ENCODE measurements at places on chromosomes 5 and 9.
A peak's percentile ranks its signal among the peaks of the same experiment; 100 is the strongest.

DNA sequence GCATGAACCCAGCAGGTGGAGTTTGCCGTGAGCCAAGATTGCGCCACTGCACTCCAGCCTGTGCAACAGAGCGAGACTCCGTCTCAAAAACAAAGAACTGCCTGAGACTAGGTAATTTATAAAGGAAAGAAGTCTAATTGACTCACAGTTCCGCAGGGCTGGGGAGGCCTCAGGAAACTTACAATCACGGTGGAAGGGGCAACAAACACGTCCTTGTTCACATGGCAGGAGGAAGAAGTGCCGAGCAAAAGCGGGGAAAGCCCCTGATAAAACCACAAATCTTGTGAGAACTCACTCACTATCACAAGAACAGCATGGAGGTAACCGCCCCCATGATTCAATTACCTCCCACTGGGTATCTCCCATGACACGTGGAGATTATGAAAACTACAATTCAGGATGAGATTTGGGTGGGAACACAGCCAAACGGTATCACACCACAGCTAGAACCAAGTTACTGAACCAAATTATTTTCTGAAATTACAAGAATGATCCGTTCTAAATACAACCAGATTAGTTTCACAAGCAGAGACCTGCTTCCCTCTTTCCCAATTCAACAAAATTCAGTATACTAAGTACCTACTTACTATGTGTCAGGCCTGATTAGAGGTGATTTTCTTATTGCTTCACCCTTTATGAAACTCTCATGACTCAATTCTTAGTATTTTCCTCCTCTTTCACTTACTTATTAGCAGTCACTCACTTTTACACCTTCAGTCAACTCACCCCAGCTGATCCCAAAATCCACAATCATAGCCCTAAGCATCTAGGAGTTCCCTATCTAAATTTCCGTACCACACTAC, 8.4 kb downstream of the UBTD2 start:
- DNase-seq, result peak; percentile 94

- DNase-seq, result peak; percentile 18
Measured at GRCh38 chr9:129929496-129930125, 94.4 kb downstream of the USP20 start.

DNA sequence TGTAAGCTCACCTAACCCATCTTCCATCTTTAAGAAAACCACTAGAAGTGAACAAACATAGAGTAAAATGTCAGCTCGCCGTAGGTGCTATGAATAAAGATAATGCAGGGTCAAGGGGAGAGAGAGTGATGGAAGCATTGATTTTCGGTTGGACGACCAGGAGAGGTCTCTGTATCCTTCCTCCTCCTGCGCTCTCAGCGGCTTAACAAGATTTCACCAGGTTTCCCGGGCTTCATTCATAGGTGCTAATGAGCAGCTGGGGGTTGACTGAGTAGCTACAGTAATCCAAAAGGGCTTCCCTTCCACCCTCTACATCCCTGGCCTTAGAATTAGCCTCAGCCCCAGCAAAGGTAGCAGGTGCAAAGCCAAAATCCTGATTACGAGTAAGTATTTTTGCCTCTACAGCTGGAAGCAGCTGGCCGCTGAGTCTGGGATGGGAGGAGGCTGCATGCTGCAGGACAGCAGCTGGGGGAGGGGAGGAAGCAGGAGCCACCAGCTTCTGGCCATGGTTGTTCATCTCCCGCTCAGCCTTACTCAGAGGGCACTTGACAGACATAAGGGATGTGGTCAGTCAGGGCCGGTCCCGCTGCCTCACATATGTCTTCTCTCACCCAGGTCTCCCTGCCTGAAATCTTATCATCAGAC, 112.0 kb upstream of the IL12B start:
- no peak for DNase-seq

DNA sequence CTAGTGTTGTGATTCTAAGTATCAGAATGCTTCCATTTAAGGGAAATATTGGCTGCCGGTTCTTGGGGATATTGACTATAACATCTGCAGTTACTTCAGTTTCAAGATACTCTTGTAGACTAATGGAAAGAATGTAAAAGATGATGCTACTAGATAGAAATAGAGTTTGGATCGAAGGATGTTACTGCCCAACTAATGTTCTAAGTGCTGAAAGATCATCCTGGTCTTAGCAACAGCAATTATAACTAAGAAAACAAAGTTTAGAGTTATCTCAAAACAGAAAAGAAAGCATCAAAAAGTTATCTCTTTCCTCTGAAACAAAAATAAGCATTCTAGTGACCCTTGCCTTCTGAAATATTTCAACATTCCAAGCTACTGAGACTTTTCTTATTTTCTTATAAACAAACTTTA, 49.9 kb downstream of the ITGA1 start:
- DNase-seq, result no peak

DNA sequence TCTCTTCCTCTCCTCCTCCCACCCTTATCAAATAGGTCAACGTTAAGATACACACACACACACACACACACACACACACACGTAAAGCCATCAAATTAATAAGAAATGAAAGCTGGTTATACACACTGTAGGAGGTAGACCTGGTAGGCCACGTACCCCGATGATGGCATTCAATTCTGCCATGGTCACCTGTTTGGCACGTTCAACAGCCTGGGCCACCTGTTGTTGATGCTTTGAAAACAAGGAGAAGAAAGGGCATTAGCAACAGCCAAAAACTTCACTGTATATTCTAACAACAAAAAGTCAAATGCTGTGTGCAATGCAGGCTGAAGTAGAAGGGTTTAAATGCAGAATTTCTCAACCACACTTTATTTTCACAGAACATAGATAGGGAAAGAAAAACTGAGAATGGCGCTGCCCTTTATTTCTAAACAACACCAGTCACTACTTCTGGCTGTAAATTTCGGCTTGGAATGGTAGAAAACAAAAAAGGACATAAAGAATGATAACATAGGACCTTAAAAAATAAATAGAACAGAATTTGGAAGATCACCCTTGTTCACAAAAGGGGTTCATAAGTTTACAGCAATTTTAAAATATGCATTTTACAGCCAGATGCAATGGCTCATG, 37.2 kb downstream of the TLE1 start:
- no peak for DNase-seq

- no peak for DNase-seq
Measured at GRCh38 chr9:73434826-73435225, 283.2 kb downstream of the ANXA1 start.

DNA sequence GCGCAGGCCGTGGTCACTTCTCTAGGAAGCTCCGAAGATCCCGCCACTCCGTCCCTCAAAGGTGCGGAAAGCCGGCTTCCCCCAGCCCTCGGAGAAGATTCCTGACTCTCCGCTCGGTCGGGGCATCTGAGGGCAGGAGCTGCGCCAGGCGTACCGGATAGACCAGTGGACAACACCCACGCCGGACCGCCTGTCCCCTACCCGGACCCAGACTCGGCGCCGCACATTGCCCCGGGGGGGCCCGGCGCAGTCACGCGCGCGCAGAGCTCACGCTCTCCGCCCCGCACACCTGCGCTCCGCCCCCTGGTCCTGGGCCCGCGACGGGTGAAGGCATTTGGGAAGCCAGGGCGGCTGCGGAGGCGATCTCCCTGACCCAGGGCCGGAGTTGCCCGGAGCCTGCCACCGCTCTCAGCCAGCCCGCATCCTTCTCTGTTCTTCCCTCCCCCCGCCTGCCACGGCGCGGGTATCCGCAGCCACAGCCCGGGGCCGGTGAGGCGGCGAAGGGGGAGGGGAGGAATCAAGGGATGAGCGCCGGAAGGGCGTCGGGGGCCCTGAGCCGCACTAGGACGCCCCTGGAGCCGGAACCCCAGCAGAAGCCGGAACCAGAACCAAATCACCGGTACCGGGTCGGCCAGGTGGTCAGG, 448 bp downstream of the RELL2 start:
- DNase-seq, result no peak

- DNase-seq, result no peak
Measured at GRCh38 chr5:29950416-29951145, 1242.9 kb upstream of the CDH6 start.

DNA sequence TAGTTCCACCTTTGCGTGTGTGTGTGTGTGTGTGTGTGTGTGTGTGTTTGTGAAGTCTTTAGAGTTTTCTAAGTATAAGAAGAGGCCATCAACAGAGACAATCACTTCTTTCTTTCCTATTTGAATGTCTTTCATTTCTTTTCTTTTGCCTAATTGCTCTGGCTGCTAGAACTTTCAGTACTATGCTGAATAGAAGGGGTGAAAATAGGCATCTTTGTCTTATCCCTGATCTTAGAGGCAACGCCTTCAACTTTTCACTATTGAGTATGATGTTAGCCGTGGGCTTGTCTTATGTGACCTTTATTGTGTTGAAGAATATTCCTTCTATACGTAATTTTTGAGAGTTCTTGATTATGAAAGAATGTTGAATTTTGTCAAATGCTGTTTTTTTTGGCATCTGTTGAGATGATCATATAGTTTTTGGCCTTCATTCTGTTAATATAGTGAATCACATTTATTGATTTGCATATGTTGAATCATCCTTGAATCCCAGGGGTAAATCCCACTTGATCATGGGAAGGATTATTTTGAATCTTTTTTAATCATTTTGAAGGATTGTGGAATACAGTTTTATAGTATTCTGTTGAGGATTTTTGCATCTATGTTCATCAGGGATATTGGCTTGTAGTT, 134.8 kb upstream of the CD180 start:
- no peak for DNase-seq

DNA sequence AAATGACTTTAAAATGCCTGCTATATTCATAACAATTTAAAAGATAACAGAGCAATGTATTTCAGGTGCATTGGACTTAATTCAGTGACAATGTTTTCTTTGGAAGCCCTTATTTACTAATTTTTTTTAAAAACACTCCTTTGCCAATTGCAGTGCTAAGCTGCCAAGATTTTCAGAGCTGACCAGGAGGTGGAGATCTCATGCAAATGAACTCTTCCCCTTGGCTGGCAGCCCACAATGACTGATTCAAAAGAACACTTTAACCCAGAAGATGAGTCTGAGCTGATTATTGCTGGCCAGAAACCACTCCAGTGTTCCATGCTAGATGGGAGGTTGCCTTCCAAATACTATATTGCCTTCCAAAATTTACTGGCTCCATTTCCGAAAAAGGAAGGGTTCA, 128.3 kb upstream of the CCNH start:
- DNase-seq, result peak; percentile 55

DNA sequence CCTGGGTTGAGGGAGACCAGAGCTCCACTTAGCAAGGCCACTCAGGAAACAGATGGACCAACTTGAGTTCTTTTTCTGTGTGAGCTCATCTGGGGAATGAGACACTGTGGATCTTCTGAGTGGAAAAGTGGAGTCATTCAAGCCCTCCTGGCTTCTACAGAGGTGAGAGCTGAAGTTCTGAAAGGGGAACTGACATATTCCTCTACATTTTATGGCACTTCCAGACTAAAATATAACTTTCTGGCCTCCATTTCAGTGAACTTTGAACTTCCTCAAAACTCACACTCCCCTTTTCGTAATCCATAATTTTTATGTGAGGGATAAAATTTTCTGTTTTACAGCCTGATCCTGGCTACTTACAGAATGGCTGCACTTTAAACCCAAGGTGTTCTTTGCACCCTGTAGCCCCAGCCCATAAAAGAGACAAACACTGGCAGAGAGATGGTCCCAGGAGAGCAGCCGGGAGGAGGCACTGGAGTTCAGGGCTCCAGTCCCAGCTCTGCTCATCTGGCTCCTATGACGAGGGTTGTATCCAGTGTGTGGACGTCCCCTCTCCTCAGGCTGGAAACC, 10.8 kb downstream of the SPAAR start:
- DNase-seq, result no peak

DNA sequence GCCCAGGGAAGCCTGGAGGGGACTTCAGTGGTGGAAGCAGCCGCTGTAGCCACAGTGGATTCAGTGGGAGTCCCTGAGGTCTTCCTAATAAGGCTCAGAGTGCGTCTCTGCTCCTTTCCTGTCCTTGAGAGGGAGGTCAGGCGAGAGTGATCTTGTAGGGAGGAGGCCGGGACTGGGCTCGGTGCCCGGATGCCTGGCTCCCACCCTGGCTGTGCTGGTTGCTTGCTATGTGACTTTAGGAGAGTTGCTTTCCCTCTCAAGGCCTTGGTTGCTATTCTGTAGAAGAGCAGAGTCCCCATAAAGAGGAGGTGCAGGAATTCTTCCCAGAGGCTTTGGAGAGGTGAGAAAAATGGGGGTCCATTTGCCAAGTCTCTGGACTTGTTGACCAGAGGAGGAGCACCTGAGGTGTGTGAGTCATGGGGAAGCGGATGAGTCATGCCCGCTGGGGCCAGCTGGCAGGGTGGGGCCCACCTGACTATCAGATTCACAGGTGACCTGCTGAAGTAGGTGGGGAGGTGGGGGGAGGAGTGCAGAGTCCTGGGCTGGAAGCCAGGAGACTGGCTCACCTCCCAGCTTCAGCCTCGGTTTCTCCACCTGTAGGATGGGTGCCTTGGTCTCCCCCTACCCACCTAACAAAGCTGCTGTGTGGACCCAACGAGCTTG, 13.8 kb downstream of the GSN start:
- DNase-seq, result peak; percentile 97

DNA sequence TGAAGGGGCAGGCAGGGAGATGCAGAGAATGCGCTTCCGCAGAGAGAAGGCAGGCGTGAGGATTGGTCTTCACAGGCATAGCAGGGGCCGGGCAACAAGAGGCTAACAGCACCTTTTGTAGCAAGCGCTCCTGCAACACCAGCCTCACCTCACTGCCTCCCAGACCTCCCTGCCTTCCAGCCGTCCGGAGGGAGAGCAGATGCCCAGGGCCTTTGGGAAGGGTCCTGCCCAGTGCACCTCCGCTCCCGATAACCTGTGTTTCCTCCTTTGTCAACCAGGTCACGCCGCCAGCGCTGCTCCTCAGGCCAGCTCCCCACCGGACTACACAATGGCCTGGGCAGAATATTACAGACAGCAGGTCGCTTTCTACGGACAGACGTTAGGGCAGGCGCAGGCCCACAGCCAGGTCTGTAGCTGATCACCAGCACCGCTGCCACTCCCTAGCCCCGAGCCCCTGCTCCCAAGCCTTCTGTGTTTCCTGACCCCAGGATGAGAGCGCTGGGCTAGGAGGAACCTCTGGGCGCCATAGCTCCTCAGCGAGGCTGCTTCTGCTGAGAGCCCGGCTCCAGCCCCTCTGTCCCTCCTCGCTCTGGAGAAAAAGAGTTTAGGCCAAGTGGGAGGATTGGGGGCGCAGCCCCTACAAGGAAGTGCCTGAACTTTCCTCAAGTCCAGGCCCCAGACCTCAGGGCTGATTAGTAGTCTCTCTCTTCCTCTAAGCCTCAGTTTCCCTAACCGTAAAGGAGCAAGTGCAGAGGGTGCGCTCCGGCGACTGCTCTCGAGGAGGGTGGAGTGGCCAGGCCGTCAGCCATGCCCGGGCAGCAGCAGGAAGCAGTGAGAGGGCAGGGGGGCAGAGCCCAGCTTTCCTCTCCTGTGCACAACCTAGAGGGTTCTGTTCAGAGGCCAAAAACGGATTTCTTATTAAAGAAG, 28.4 kb upstream of the PRDM12 start:
- DNase-seq, result no peak

- DNase-seq, result no peak
Measured at GRCh38 chr5:5231576-5231975, 91.4 kb downstream of the ADAMTS16 start.

- no peak for DNase-seq
Measured at GRCh38 chr5:73770172-73771025, 144.4 kb downstream of the ARHGEF28 start.

DNA sequence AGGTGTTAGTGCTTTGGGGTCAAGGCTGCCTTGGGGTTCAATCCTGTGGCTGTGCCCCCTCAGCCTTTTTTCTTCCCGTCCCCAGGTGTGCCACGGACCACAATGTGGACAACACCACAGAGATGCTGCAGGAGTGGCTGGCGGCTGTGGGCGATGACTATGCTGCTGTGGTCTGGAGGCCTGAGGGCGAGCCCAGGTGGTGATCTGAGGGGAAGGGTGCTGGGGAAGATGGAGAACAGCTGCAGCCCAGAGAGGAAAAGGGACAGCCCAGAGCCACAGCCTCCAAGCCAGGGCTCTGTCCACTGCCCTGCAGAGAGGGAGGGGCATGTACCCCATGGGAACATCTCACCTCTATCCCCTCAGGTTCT, 2.1 kb downstream of the CERCAM start:
- DNase-seq, result no peak
